ENCODE measurements at places on chromosomes 6 and 20.

- H3K4me3 ChIP-seq: no peak overlapping the region
- H3K27me3 ChIP-seq: no peaks in the 10 kb centered on the region
- peaks cover 50% of the 10 kb centered on the region for H3K4me1 ChIP-seq
- H3K36me3 ChIP-seq: no peaks in the 10 kb centered on the region
- DNase-seq: no peak
These were observed 44.8 kb downstream of the AGPAT4 start for GRCh38 chr6:161228921-161229591.

- no peak overlapping the region for H3K27ac ChIP-seq
- H3K4me1 ChIP-seq: no peaks in the 10 kb centered on the region
- no peaks in the 10 kb centered on the region for H3K27me3 ChIP-seq
These were observed 4.4 kb downstream of the SMLR1 start for GRCh38 chr6:130831607-130832006.

DNA sequence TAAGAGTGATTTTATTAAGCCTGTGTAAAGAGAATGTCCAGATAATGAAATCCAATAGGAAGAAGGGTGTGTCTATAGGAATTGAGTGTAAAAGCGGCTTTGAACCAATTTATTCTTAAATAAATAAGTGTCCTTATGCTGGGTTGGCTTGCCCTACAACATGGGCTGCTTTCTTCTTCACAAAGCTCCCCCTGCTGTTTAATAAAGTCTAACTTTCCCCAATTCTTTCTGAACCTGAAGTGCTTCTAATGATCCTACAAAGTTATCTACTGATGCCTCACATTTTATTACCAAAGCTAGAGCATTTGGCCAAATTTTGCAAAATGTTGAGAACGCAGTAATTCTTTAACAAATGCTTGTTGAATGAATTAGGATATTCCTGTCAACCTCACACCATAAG is 36.3 kb upstream of the SIRT5 start:
- H3K4me1 ChIP-seq: peaks cover 25% of the 10 kb centered on the region
- H3K27ac ChIP-seq: peak overlapping the region; percentile 23
- no peak for DNase-seq
- no peaks in the 10 kb centered on the region for H3K27me3 ChIP-seq

DNA sequence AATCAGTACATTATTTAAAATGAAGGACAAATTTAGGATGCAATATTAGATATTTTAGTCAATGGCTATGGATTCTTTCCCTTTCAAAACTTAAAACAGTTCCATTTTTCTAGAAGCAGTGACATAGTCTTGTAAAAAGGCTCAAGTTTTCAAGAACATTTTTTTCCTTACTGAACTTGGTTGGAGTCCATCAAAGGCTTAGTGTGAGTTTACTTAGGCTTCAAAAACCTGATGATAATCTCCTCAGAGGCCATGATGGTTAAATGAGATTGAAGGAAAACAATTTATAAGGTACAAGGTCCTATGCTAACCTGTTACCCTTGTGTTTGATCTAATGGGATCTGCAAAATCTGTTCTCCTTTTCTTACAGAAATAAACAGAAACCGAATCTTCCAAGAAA is 531.8 kb downstream of the UTRN start:
- no peak overlapping the region for H3K4me3 ChIP-seq
- DNase-seq: no peak
- peaks cover 84% of the 10 kb centered on the region for H3K36me3 ChIP-seq
- H3K27ac ChIP-seq: no peak overlapping the region

DNA sequence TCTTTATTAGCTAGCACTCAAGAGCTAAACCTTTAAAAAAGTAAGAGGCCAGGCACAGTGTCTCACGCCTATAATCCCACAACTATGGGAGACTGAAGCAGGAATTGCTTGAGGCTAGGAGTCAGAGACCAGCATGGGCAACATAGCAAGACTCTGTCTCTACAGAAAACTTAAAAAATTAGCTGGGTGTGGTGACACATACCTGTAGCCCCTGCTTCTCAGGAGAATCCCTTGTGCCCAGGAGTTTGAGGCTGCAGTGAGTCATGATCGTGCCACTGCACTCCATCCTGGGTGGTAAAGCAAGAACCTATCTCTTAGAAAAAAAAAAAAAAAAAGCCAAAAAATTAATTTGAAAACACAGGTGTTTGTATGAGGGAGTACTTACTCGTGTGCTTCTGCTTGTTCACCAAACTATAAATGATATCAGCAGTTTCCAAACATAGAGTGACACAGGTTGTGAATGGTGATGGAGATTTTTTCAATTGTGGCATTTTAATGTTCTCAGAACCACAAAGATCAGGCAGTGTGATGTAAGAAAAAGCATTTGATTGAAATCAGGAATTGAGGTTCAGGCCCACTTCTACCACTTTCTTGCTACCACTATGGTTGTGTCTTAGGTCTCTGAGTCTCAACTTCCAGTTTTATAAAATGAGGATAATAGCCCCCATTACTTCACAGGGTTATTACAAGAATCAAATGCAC is 104.9 kb downstream of the FOXO3 start:
- no peak for DNase-seq
- H3K4me3 ChIP-seq: no peak overlapping the region
- peaks cover 5% of the 10 kb centered on the region for H3K4me1 ChIP-seq

DNA sequence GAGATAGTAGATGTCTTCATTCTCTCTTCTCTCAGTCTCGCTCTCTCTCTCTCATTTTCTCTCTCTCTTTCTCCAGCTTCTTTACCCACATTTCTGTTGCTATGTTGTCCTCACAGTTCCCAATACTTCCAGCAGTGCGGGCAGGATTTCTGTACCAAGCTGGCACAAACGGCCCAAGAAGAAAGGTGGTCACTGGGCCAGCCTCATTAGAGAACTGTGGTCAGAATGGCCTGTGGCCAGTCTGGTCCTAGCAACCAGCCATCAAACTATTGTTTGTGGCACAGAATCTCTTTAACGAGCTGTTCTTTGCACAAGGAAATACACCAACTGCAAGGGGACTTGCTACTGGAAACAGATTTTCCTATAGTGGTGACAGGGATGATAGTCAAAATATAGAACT is 81.3 kb downstream of the SEL1L2 start:
- H3K27me3 ChIP-seq: no peaks in the 10 kb centered on the region
- no peaks in the 10 kb centered on the region for H3K4me1 ChIP-seq
- H3K36me3 ChIP-seq: no peaks in the 10 kb centered on the region
- no peak for DNase-seq

GRCh38 chr20:25461786-25462545 is 54.5 kb downstream of the GINS1 start:
- peak; percentile 44 for DNase-seq
- H3K27me3 ChIP-seq: no peaks in the 10 kb centered on the region
- H3K36me3 ChIP-seq: no peaks in the 10 kb centered on the region

DNA sequence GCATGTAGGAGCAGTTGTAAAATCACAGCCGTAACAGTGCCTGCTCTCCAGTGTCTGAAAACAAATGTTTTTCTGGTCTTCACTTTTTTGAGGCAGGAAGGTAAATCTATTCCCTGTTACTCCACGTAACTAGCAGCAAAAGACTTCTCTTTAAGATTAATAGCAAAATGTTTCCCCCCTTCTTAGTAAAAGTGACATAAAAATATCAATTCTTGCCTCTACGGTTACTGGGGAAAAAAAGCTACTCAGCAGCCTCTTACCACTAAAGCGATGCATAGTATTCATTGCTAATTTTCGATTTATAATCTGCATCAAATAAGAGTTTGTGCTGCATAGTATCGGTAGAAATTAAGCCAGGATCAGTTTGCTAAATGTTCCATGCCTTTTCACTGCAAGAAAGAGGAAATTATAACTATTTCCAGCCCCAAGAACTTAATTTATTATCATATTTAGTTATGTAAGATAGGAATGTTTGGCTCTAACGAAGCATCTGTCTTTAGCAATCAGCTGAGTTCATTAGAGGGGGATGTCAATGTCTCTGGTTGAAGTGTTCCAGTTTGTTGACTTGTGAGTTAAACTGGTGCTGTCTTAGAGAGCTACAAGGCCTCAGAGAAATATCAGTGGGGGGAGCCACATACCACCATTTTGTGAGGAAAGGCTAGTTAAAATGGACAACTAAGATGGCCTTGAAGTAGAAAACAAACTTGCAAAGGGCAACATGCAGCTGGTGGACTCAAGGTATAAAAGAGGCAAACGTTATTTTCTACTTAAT is 617 bp upstream of the TSPYL1 start:
- H3K4me1 ChIP-seq: peaks cover 52% of the 10 kb centered on the region
- DNase-seq: no peak
- no peaks in the 10 kb centered on the region for H3K27me3 ChIP-seq
- H3K36me3 ChIP-seq: no peaks in the 10 kb centered on the region
- H3K27ac ChIP-seq: peak overlapping the region; percentile 100

DNA sequence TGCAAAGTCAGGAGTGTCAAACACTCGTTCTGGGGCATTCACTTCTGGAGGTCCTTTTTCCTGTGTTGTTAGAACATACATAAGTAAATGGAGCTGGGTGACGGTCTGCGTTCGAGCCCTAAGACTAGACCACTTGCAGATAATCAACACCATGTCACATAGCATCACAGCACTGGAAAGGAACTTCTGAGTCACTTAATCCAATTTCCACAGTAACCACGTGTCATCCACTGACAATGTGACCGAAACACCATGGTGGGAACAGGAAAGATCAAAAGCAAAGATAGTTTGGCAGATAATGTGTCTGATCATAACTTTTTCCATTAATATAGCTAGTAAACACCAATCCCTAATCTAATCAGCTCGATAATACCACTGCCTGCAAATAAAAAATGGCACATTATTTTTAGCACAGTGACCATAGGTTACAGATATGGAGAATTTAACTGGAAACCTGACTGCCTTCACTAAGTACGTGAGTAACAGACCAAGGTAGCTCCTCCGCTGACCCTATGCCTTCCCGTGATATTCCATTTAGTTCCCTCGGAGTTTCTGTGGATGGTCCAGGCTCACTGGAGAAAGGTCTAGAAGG is 34.8 kb downstream of the WRNIP1 start:
- H3K4me3 ChIP-seq: no peak overlapping the region
- H3K36me3 ChIP-seq: no peaks in the 10 kb centered on the region
- H3K27ac ChIP-seq: no peak overlapping the region
- no peaks in the 10 kb centered on the region for H3K4me1 ChIP-seq
- DNase-seq: no peak

GRCh38 chr6:17281100-17281496 is at the start of gene RBM24:
RBM24 (plus strand) TSS chr6:17281361; CDS start chr6:17281582, 221 bp downstream.
- peak within 1 kb of the TSS; percentile 37 for H3K27ac ChIP-seq
- peak within 1 kb of the TSS; percentile 27 for H3K4me3 ChIP-seq
- no peaks in the 10 kb centered on the region for H3K36me3 ChIP-seq
- peaks cover 82% of the 10 kb centered on the region for H3K27me3 ChIP-seq
- no peak for DNase-seq
- peaks cover 21% of the 10 kb centered on the region for H3K4me1 ChIP-seq

DNA sequence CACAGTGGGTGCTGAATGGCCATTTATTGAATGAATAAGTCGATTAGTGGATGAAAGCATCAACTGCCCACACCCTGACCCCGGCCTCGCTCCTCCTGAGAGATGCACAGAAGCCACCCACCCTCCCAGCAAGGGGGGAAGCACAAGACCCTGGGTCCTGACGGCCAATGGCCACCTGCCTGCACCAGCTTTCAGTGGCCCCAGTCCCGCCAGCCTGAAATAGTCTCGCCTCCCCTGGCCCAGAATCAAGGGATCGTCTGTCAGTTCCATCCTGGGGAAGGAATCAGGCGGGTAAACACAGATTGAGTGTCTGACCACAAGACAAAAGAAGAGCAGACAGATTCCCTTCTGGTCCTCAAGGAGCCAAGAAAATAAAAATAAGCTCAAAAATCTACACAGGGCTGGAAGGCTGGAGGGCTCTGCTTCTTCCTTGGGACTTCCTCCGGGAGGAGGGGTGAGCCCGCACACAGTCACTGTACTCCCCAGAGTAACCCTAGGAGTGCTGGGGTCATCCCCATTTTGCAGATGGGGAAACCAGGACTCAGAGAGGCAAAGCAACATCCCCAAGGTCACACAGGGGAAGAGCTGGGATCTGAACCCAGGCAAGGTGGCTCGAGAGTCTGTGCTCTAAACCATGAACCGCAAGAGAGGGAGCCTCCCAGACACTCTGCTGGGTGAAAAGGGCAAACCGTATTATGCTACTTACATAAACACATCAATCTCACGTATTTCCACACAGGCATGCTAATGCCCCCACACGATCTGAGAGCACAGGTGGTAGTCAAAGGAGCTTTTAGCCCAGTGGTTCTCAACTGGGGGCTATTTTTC is 7.8 kb downstream of the PREX1 start:
- peak; percentile 79 for DNase-seq
- no peaks in the 10 kb centered on the region for H3K36me3 ChIP-seq
- peaks cover 100% of the 10 kb centered on the region for H3K4me1 ChIP-seq

- no peak overlapping the region for H3K27ac ChIP-seq
- no peaks in the 10 kb centered on the region for H3K27me3 ChIP-seq
- H3K4me3 ChIP-seq: no peak overlapping the region
- H3K36me3 ChIP-seq: no peaks in the 10 kb centered on the region
These were observed 59.2 kb upstream of the PIM1 start for GRCh38 chr6:37110500-37111461.

- H3K4me1 ChIP-seq: peaks cover 5% of the 10 kb centered on the region
- H3K4me3 ChIP-seq: no peak overlapping the region
- peak overlapping the region; percentile 19 for H3K27ac ChIP-seq
- DNase-seq: no peak
- H3K36me3 ChIP-seq: peaks cover 36% of the 10 kb centered on the region
- H3K27me3 ChIP-seq: no peaks in the 10 kb centered on the region
These were observed 119.4 kb downstream of the NCOA3 start for GRCh38 chr20:47620808-47621805.

DNA sequence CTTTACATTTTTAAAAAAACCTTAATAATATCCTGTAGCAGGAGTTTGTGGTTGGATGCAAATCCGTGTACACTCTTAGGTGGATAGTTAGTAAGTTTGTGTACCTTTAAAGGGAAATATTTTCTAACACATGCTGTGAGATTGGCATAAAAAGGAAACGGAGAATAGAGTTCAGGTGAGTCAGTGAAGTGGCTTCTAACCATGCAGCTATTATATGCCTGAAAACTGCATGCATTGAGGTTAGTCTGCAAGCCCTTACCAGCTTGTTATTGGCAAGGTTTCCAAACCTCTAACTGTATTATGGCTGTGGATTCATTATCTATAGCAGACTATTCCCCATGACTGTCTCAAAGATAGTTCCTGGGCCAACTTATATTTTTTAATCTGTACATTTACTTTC is 420.6 kb upstream of the MMS22L start:
- no peaks in the 10 kb centered on the region for H3K4me1 ChIP-seq
- H3K4me3 ChIP-seq: no peak overlapping the region
- no peaks in the 10 kb centered on the region for H3K27me3 ChIP-seq
- DNase-seq: no peak

- DNase-seq: no peak
- H3K4me3 ChIP-seq: no peak overlapping the region
- peaks cover 49% of the 10 kb centered on the region for H3K36me3 ChIP-seq
- no peak overlapping the region for H3K27ac ChIP-seq
- no peaks in the 10 kb centered on the region for H3K27me3 ChIP-seq
These were observed 58.7 kb upstream of the MTHFD1L start for GRCh38 chr6:150806790-150807189.

All from spleen (tissue), 13 donors.